SK-N-SH (cell line): ENCODE measurements at places on chromosomes 6 and 20.
A peak's percentile ranks its signal among the peaks of the same experiment; 100 is the strongest.

DNA sequence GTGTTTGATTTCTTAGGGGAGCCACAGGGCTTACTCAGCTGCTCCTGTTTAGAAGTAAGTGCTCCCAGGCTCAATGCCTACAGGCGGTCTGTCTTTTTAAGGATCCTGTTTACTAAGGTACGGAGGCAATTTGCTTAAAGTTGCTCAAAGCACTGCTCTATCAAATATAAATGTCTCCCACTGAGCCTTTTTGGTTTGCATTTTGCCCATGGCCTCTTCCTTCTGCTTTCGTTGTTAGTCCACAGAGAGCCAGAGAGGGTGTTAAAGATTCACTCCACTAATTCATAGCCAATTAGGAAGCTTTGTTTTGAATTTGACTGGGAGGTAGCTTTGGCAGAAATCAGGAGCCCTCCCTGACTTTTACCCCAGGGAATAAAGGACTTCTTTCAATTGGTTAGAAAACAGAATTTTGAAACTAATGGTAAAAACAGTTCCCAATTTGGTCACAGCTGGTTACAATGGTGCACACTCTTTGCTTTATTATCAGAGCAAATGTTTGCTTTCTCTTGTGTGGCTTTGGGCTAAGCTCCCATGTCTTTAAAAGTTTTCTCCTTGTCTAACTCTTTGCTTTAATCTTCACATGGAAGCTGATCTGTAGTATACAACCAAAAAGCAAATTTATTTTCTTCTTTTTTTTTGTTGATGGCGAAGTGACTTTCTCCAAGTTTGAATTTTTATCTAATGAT lies 126.2 kb downstream of the IMPG1 start:
- H3K4me1 ChIP-seq: no peaks in the 10 kb centered on the region
- H3K27me3 ChIP-seq: peaks cover 49% of the 10 kb centered on the region
- no peak overlapping the region for H3K4me3 ChIP-seq
- H3K36me3 ChIP-seq: no peaks in the 10 kb centered on the region

GRCh38 chr20:52809003-52809402 lies 163.2 kb upstream of the TSHZ2 start:
- no peaks in the 10 kb centered on the region for H3K36me3 ChIP-seq
- no peak overlapping the region for H3K4me3 ChIP-seq
- H3K27me3 ChIP-seq: no peaks in the 10 kb centered on the region
- no peak for DNase-seq
- peaks cover 9% of the 10 kb centered on the region for H3K4me1 ChIP-seq

- no peak for DNase-seq
- H3K27ac ChIP-seq: peak overlapping the region; percentile 99
- no peaks in the 10 kb centered on the region for H3K4me1 ChIP-seq
- no peaks in the 10 kb centered on the region for H3K27me3 ChIP-seq
- no peak overlapping the region for H3K4me3 ChIP-seq
Observed at GRCh38 chr6:51778666-51779065, 308.7 kb downstream of the PKHD1 start.

DNA sequence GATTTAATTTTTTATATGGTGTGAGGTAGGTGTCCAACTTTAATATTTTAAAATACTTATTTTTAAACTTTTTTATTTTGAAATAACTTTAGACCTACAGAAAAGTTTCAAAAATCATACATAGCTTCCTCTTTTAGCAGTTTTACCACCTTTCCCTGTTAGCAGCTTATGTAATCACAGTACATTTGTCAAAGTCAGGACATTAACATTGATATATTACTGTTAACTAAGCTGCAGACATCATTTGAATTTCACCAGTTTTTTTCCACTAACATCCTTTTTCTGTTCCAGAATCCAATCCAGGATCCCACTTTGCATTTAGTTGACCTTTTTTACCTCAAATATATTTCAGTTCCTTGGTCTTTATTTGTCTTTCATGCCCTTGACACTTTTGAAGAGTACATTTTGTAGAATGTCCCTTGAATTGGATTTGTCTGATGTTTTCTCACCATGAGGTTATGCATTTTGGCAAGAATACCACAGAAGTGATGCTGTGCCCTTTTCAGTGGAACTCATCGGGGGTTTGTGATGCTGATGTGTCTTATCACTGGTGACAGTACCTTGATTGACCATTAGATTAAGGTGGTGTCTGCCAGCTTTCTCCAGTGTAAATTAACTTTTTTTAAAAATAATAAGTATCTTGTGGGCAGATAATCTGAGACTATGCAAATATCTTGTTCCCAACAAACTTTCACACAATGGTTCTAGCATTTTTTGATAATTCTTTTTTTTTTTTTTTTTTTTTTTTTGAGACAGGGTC lies 33.4 kb downstream of the TTLL9 start:
- no peak overlapping the region for H3K4me3 ChIP-seq
- H3K27me3 ChIP-seq: no peaks in the 10 kb centered on the region
- H3K4me1 ChIP-seq: no peaks in the 10 kb centered on the region
